Activated naive CD4-positive, alpha-beta T cell (primary cell): ENCODE measurements at places on chromosomes 3 and 15.

DNA sequence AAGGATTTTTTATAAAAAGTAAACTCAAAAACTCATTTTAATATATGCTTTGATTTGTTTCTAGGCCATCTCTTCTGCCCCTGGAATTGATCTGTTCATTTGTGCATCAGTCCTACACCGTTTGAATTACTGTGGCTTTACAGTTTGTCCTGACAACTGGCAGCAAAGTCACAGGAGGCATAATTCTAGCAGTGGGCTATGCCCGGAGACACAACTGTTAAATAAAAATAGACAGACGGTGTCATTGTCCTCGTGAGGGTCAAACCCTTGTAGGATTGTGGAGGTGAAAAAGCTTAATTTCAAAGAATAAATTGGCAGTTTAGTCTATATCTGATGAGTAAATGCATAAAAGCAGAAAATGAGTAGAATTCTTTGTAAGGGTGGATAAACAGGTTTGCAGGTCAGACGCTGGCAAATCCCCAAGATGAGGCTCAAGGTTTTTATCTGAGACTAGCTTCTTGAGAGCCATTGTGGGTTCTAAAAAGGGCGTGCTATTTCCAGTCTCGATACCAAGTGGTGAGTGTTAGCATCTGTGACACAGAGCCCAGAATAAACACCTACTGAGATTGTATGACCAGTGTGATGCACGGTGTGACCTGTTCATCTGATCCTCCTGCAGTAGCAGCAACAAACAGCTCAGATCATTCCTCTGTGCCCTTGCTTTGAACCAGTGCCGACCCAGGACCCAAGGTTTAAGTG is 51.5 kb upstream of the SLCO3A1 start:
- DNase-seq, result no peak

DNA sequence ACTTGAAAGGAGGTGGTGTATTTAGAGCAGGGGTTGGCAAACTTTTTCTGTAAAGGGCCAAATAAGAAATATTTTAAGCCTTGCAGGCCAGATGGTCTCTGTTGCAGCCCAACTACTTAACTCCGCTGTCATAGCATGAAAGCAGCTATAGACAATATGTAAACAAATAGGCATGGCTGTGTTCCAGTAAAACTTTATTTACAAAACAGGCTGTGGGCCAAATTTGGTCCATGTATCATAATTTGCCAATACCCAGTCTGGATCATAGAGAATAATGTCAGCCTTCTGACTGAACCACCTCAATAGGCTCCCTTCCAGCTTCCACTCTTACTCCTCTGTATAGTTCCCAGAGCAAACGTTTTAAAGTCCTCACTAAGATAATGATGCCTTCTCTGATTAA is 638.8 kb upstream of the CFAP20DC start:
- no peak for DNase-seq

GRCh38 chr3:18207226-18207625 is 217.9 kb downstream of the SATB1 start:
- DNase-seq, result no peak

GRCh38 chr3:48474619-48475018 is 28.1 kb downstream of the ATRIP start:
- DNase-seq, result no peak

- no peak for DNase-seq
Observed at GRCh38 chr3:190996181-190996775, 133.8 kb upstream of the GMNC start.

DNA sequence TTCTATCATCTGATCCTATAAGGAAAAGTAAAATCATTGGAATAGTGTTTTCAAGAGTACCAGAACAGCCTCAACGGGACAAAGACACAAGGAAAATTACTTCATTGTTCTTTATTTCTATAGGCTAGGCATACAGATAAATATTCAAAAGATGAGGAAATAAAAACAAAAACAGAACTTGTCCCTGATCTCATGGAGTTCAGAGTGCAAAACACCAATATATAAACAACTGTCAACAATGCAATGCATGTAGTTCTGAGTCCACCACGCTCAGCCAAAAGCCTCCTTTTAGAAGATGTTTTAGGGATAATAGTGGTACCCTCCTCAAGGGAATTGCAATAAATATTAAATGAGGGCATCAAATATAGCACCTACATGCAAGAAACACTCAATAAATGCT is 4.6 kb upstream of the SLC4A7 start:
- no peak for DNase-seq

DNA sequence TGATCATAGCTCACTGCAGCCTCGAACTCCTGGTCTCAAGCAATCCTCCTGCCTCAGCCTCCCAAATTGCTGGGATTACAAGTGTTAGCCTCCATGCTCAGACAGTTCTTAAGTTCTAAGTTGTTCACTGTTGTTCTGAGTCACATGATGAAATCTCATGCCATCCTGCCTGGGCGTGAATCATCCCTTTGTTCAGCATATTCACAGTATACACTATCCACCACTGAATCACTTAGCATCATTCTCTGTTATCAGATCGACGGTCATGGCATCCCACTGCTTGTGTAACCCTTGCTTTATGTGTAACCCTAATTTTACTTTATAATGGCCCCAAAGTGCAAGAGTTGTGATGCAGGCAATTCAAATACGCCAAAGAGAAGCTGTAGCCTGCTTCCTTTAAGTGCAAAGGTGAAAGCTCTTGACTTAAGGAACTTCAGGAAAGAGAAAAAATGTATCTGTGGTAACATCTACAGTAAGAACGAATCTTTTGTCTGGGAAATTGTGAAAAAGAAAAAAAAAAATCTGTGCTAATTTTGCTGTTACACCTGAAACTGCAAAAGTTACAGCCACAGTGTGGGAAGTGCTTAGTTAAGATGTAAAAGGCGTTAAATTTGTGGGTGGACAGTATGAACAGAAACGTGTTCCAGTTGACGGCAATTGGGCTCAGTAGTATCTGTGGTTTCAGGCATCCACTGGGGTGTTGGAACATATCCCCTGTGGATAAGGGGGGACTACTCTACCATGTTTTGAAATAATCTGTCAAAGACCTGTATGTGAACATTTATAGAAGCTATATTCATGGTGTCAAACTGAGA is 80.6 kb downstream of the PCOLCE2 start:
- DNase-seq, result no peak
